ENCODE measurements at places on chromosomes 2 and 18.

- no peak for DNase-seq
These were observed 548.2 kb upstream of the LRRTM1 start for GRCh38 chr2:80852808-80853139.

- no peak for DNase-seq
These were observed 220.7 kb downstream of the PRKCE start for GRCh38 chr2:45872211-45872610.

- DNase-seq, result no peak
These were observed 342.7 kb downstream of the CPS1 start for GRCh38 chr2:210899131-210899530.

DNA sequence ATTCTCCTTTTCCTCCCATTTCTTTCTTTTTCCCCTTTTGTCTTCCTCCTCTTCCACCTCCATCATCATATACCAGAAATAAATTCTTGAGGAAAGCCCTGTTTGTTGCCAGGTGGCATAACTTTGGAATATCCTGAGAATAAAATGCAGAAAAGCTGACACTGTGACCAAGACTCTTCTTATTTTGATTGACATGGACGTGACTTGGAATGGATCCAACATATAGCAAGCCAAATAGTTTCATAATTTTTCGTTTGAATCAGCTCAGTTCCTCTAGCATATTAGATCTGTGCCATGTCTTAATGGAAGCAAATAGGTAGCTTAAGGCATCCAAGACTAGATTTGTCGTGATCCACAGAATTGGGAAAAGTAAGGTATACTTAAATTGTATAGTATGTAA is 354.7 kb upstream of the FIGN start:
- no peak for DNase-seq

DNA sequence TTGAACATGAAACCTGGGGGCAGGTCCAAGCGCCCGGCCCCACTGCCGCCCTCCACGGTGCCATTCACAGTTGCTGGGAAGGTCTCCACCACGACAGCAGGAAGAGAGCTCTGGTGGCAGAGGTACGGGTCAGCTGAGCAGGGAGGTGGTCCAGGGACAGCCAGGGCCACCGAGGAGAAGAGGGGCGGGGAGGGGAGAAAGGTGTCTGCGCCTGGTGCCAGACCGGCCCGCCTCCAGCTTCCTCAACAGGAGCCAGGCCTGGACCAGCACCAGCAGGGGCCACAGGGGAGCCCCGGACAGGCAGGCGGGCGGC is 56.2 kb downstream of the BIN1 start:
- no peak for DNase-seq

DNA sequence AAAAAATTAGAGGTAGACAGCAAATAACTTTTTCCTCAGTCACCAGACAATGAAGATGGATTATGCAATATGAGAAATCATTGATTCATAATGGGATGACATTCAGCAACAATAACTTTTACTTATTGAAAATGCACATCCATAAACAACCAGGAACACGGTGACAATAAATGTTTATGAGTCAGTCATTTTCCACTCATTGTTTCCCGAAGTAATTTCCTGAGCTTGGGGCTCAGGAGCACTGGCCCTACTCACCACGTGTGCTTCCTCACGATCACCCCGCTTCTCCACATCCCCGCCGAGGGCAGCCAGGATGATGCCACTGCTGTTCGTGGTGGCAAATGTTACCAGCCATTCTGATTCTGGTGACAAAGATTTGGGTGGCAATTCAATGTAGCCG is 156.3 kb downstream of the LAMA1 start:
- DNase-seq, result no peak

- DNase-seq, result no peak
These were observed 565.5 kb downstream of the CCDC85A start for GRCh38 chr2:56749152-56749752.

All from cortex of kidney (tissue), 1 donor.